ENCODE measurements at places on chromosomes 3 and 15. TPM values are rescaled to one million over a fixed set of nuclear protein-coding genes. Genes with fewer than 3 reads are reported as not detected.

DNA sequence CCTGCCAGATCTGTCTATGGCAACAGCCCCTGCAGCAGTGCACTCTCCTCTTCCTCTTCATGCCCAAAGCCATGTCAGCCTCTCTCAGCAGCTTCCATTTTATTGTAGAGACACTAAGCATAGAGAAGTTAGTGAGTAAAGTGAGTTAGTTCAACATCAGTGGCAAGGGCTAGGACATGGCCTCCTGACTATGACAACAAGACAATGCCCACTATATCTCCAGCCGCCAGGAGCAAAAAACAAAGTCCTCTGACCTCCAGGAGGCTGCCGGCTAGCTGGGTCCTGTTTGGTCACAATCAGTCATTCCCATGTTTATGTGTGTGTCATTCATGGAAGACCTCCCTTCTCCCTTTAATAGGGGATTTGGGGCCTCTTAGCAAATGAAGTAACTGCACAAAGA lies 14.9 kb downstream of the NR1I2 start:
- no peak for DNase-seq

GRCh38 chr3:31785734-31786133 lies 195.3 kb downstream of the OSBPL10 start:
- DNase-seq = no peak

GRCh38 chr15:61314427-61314826 lies 85.3 kb upstream of the RORA start:
- DNase-seq = no peak

DNA sequence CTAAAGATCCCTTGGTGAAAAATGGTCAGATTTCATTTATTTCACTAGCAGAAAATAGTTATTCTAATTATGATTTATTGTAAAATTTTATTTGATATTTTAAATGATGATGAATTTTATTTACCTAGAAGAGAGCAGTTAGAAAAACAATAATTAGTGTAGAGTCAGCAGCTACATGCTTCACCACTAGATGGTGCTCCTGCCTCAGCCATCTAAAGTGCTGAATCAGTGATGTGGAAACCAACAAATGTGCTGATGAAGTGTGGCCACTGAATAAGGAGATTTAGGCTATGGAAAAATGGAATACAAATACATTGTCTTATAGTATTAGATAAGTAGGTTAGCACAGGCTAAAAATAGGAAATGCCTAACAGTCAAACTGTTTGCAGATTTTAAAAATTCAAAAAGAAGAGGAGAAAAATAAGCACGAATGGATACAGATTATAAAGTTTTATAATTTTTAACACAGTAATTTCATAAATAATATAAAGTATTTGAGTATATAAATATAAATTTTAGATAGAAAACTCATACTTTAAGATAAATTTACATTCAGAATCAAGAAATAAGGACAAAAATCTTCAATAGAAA lies 109.8 kb downstream of the PPP2R3A start:
- DNase-seq = peak; percentile 88

Gene GOLGA8R
- total RNA-seq = 8.1 TPM

- DNase-seq = no peak
Observed at GRCh38 chr15:83178869-83179325, 28.7 kb downstream of the HDGFL3 start.

DNA sequence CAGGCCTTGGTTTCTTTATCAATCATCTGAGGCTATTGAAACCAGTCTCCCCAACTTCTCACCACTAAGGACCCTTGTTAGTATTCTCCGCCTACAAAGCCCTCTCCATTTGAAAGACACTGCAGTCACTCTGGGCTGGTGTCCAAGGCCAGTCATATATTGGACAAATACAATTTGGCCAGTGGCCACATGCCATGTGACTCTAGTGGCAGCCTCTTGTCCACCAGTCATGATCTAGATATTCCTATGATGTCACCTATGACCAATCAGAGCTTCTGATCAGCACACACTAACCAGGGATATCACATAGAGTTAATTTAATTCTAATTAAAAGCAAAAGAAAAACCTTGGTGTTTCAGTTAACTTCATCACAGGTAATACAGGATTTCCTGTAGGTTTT lies 68.2 kb downstream of the RAB11A start:
- no peak for DNase-seq

DNA sequence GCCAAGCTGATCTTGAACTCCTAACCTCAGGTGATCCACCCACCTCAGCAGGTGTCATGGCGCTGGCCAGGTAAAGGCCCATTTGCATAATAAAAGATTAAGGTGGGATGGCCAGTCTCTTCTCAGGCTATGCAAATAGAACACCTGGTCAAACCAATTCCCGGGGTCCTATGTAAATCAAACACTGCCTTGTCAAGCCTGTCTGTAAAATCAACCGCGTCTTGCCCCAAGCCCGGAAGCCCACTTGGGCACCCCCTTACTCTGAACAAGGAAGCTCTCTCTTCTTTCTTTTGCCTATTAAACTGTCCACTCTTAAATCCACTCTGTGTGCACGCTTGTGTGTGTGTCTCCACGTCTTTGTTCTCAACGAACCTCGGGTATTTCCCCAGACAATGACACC lies 13.0 kb upstream of the POC1A start:
- no peak for DNase-seq

GRCh38 chr15:53454535-53454842 lies 305.0 kb downstream of the WDR72 start:
- DNase-seq = no peak

DNA sequence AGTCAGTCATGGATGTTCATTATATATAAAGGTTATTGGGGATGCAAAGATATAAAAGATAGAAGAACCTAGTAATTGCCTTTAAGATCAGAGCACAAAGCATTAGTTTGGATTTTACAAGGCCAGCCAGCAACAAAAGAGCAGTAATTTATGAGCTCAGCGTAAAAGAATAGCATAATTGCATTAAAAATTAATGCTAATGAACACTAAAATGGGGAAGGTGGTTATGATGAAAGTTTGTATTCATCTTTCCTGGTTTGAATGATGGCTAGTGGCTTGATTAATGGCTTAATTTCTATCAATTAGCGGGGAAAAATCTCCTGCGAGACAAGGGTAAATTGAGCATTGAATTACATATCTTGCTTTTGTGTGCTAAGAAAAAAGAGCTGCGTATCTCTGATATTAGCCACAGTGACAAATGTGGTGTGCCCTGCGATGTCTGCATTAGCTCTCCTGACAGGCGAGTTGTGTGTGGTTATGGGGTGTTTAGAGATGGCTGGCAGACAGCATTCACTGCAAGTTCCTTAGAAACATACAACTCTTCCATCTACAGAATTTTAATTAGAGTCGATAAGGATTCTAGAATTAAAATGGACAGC lies 42.8 kb upstream of the MLF1 start:
- no peak for DNase-seq

Gene CASR
- total RNA-seq = not detected

- no peak for DNase-seq
Observed at GRCh38 chr3:127764301-127764700, 58.0 kb downstream of the MGLL start.

Gene HRH1
- total RNA-seq = 13.8 TPM

GRCh38 chr3:43786526-43787305 lies 96.0 kb downstream of the ABHD5 start:
- DNase-seq = no peak

- DNase-seq = peak; percentile 21
Observed at GRCh38 chr15:91099616-91099994, 452 bp upstream of the SV2B start.

- DNase-seq = no peak
Observed at GRCh38 chr15:98906712-98907083, 100.9 kb downstream of the PGPEP1L start.

GRCh38 chr3:129697229-129697969 lies 90.9 kb upstream of the PLXND1 start:
- no peak for DNase-seq

Gene UNC13C
- total RNA-seq = not detected

DNA sequence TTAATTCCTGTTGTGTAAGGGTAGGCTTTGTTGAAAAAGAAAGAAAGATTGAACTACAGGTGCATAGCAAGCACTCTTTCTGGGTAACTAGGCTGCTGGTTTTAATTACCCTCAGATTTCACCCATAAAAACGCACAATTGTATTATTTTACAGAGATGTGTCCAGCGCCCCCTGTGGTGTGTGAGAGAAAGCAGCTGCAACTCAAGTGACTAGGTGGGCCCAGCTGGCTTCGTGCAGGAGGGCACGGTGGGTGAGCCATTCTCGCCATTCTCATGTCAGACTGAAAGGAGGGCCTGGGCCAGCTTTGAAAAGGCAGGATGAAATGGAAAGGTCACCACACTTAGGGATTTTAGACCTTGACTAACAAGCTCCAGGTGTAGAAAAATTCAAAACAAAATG lies 122.6 kb downstream of the LRIG1 start:
- no peak for DNase-seq

DNA sequence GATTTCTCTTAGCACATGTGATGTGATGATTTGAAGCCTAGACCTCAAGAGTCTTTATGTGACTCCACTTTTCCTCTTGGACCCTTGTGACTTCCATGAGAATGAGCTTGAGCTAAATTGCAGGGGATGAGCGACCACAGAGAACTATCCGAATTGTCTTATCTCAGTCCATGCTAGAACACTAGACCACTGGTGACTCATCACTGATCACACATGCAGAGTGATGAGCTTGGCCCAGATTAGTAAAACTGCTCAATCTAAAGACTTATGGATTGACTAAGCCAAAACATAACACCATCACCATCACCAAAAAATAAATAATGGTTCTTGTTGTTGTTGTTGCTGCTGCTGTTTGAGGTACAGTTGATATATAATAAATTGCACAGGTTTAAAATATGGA lies 114.1 kb upstream of the CFAP20DC start:
- DNase-seq = no peak

Gene GXYLT2
- total RNA-seq = 25.8 TPM

- DNase-seq = peak; percentile 5
Observed at GRCh38 chr3:139121513-139122220, 77.0 kb upstream of the PRR23C start.

GRCh38 chr3:58350627-58351013 lies 17.9 kb downstream of the PXK start:
- DNase-seq = no peak

DNA sequence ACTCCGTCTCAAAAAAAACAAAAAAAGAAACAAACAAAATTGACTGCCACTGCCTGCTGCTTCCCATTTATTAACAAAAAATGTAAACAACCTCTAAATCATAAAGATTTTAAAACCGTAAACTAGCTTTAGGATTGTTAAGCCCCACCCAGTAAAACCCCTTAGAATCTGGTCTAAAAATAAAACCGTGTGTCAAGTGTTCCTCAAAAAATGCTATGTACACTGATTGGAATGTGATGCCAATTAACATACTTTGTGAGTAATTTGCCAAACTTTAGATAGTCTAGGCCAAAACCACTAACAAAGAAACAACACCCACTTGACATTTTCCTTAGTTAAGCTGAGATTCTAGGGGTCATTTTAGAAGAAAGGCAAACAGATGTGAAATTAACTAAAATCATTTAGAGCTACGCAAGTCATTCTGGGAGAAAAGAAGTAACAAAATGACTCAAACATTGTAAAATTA lies 5.3 kb downstream of the RAF1 start:
- no peak for DNase-seq

DNA sequence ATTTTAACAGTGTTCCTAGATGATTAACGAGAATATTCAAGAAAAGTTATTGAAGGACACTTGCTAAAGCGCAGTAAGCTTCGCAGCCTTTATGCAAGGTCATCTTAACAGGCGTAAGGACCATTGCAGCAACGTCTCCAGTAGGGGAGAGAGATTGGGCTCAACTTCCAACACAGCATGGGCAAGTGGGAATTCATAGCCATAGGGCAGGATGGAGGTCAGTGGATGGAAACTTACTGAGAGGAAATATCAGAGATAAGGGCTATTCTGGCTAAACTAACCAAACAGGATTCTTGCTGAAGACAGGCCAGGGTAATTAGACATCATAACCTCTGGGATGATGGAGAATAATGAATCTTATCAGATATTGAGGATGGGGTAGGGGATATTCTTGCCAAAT lies 82.8 kb downstream of the DHX36 start:
- DNase-seq = no peak

- DNase-seq = no peak
Observed at GRCh38 chr3:36891701-36892160, 53.1 kb downstream of the TRANK1 start.

GRCh38 chr3:100100425-100100824 lies 13.9 kb downstream of the FILIP1L start:
- DNase-seq = no peak

Gene CPNE9
- not detected for total RNA-seq

DNA sequence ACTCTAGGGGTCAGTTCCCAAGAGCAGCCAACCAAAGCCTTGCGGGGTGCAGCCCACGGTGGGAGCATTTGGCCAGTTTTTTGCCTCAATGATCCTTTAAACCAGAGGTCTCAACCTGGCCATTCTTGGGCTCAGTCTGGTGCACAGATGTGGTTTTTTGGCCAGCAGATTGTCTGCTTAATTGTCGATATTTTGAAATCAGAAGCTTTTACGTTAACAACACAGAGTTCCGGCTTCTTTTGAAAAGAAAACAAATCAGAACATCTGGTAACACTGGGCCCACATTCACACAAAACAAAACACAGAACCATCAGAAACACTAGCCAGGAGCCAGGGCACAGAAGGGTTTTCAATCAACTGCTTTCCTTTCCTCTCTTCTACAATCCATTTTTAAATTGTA lies 127.7 kb downstream of the XXYLT1 start:
- peak; percentile 27 for DNase-seq

DNA sequence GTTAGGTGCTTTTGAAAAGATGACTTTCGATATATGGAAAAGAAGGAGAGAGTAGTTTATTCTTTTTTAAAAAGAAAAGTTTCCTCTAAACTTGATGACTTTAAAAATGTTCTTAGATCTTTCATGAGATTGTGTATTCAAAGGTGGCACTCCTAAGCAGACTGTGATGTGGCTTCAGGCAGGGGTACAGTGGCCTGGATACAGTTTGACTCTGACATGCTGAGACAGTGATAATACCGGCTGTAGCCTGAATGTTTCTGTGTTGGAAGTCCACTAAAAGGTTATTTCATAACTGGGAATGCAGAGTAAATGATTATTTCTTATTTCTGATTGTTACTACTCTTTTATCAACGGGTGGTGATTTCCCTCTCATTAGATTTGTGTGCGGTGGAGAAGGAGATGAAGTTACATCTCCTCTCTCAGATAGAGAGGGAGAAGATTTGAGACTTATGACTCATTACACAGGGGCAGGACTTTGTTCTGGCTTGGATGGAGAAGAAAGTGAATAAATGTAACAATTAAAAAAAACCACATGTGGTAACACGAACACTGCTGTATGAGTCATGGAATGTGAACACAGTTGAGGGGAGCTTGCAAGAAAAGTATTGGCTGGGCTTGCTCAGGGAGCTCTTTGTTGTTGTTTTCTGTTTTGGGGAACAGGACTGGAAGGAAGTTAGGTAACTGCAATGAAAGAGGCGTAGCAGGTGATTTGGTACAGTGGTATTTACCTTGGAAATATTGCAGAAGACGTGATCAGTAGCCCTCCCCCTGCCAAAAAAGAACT lies 21.6 kb downstream of the SPTSSB start:
- DNase-seq = no peak

Data from tibial nerve (tissue), 4 donors.